ENCODE measurements at places on chromosomes 3 and 15.

GRCh38 chr3:188446014-188446413, 292.1 kb downstream of the LPP start:
- DNase-seq, result no peak

- DNase-seq, result peak; percentile 80
These were observed 19.6 kb downstream of the PLXNA1 start for GRCh38 chr3:127002195-127003174.

DNA sequence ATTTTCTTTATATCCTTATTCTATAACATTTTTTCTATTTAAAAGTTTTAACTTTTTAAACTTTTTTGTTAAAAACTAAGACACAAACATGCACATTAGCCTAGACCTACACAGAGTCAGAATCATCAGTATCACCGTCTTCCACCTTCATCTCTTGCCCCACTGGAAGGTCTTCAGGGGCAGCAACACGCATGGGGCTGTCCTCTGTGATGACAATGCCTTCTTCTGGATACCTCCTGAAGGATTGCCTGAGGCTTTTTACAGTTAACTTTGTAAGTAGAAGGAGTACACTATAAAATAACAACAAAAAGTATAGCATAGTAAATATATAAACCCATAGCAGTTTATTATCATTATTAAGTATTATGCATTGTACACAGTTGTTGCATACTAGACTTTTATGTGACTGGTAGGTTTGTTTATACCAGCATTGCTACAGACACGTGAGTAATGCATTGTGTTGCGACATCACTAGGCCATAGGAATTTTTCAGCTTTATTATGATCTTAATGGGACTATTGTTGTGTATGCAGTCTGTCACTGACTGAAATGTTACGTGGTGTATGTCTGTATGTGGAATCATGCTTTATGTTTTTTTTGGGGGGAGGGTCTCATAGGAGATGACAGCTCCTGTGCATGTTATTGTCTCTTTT, 18.2 kb downstream of the ATP1B3 start:
- peak; percentile 55 for DNase-seq

DNA sequence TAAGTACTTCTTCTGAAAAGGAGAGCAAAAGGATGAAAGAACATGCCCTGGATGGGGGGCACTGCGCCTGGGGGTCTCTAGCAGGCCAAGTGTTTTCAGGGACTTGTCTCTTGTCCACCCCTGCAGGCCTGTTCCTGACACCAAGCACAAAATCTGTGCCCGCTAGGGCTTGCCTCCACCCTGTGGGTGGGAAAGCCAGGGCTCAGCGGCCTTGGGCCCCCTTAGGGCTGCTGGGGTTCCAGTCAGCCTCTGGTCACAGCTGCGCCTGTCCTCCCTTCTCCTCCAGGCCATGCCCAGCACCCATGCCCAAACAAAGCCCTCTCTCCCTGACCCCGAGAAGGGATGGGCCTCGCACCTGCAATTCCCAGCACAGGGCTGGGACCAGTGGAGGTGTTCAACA, 71.1 kb upstream of the TRPM1 start:
- no peak for DNase-seq

- DNase-seq, result no peak
These were observed 4.6 kb downstream of the SUMF1 start for GRCh38 chr3:4462369-4463040.

GRCh38 chr3:17830788-17831187, 88.4 kb upstream of the TBC1D5 start:
- no peak for DNase-seq

GRCh38 chr15:93082861-93083260, 6.2 kb downstream of the RGMA start:
- DNase-seq, result no peak

- no peak for DNase-seq
These were observed 309.6 kb downstream of the RBMS3 start for GRCh38 chr3:29590461-29590860.

- DNase-seq, result no peak
These were observed 144.5 kb downstream of the RPLP1 start for GRCh38 chr15:69597061-69597592.

GRCh38 chr15:39323706-39324105, 257.2 kb upstream of the THBS1 start:
- no peak for DNase-seq

DNA sequence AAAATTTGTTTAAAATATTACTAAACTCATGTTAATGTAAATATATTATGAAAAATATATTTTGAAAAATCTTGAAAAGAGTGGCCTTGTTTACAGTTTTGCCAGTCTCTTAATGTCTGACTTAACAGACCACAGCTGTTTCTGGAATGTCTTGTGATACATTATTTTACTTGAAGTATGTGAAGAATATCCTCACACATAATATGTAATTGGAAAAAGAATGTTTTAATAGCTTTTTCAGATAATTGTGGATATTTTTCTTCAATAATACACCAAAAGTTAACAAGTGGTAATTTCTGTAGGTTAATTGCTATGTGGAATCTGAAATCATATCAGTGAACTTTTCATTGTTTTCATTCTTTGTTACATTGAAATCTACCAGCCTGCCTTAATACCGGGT, 101.3 kb downstream of the UBE2E2 start:
- DNase-seq, result peak; percentile 39

DNA sequence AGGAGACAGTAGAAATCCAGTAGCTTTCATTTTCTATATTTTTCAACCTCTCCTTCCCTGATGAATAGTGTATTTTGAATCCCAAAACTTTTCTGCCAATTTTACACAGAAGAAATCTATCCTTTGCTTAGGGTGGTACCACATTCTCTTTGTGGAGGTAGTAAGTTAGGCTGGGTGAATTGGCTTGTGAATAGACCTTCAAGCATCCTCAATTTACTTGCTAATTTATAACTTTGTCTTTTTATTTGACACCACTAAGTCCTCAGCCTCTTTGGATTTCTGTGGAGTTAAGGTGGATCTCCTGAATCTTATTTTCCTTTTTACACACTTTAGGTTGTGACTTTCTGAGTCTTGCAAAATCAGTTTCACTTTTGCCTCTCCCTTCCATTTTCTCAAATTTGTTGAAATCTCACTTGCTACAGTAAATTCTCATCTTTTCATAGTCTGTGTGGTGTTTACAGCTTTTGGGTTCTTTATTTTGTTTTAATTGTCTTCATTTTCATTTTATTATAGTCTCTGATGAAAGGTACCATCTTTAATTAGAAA, 5.7 kb upstream of the PLSCR1 start:
- DNase-seq, result no peak

DNA sequence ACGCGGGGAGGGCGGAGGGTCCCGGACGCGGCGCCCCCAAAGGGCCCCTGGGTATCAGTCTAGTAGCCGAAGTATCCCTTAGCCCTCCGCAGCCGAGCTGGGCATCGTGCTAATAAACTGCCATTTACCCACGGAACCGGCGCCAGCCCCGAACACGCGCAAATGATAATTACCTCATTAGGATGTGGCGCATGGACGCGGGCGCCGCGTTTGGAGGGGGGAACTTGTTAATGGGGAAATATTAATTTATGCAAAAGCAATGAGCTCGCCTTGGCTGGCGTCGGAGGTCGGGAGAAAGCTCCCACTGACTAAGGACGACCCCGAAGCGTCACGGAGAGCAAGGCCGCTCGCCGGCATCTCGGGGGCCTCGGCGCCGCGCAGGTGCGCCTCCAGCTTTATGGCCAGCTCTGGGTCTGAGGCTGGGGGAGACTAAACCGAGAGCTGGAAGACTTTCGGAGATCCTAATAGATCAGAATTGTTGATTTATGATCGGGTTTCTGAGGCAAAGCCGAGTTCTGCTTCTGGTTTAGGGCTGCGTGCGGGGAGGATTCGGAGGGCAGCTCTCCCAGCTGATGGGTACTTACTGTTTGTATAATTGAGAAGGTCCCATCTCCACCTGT, 474 bp upstream of the FEZF2 start:
- DNase-seq, result no peak

GRCh38 chr15:91216000-91216399, 115.9 kb downstream of the SV2B start:
- DNase-seq, result no peak

DNA sequence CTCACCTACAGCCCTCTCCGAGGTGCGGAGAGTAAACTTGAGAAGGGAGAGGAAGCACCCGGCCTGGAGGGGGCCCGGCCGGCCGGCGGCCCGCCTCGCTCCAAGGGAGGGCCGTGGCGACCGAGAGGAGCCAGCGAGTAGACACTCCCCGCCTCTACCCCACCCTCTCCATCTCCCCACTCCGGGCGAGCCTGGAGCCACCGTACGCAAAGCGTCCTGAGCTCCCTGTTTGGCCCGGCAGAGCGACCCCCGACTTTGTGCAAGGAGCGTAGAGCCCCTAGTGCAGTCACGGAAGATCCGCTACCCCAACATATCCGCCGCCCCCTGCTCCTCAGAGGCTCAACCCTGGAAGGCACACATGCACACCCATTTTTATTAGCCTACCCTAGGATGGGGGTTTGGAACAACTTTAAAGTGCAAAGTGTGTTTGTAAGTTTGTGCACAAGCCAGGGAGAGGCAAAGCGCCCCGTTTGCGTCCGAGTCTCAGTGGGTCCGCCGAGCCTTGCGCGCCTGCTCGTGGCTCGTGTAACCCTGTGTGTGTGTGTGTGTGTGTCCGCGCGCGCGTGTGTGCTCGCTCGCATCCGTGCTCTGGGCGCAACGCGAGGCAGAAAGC, 508 bp upstream of the SMAD6 start:
- DNase-seq, result no peak

GRCh38 chr15:27500206-27500605, 529.2 kb downstream of the GABRG3 start:
- no peak for DNase-seq

- DNase-seq, result peak; percentile 93
These were observed 14.4 kb upstream of the STARD5 start for GRCh38 chr15:81338170-81339007.

- no peak for DNase-seq
These were observed 34.0 kb downstream of the ZNF106 start for GRCh38 chr15:42456971-42457370.

Data from fibroblast of skin of left biceps (primary cell).